ENCODE measurements at places on chromosomes 16 and 17.

DNA sequence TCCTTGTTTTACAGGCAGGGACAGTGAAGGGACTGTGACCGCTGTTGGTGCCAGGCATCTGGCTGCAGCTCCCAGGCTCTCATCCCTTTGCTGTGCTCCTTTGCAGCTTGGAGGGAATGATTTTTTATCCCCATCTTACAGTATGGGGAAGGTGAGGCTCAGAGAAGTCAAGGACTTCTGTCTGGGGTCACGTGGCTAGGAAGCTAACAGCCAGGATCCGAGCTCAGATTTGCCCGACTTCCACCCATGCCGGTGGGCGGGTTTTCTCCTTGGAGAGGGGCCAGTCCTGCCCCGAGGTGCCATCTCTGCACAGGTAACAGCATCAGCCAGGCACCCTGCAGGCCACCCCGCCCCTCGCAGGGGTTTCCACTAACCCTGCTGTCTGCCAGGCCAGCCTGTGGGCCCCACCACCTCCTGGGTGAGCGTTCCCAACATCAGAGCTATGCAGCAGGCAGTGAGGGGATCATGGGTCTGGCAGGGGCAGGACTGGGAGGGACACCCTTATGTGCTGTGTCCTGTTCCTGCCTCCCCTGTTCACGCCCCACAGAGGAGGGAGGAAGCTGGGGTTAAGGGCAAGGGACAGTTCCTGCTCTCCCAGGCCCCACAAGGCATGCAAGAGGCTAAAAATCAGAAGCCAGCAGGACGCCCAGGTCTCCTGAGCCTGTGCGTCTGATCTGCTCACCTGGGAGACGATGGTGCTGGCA is 25.4 kb downstream of the JPH3 start:
- DNase-seq, result no peak

GRCh38 chr16:1163567-1164055 is 10.7 kb downstream of the CACNA1H start:
- DNase-seq, result no peak

DNA sequence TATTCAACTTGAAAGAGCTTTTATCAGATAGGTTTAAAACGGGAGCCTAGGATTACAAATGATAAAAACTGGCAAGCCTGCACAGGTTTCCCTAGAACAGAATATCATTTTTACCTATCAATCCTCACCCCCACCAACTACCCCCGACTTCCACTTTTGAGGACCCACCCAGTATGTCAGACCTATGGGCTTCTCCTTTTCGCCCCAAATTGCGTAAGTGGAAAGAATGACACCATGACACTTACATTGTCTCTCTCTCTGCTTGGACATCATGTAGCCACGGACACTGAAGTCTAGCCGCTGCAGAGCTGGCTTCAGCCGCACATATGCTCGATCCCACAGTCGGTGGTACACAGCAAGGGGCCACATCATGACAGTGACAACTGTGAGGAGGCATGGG is 7.4 kb upstream of the PSMC3IP start:
- DNase-seq, result no peak

- no peak for DNase-seq
These were observed 28.8 kb downstream of the IGFBP4 start for GRCh38 chr17:40471846-40472732.
